ENCODE measurements at places on chromosomes 5 and 9. TPM values are rescaled to one million over a fixed set of nuclear protein-coding genes. Genes with fewer than 3 reads are reported as not detected.

- DNase-seq, result no peak
Observed at GRCh38 chr9:107281184-107281583, 1.9 kb upstream of the RAD23B start.

DNA sequence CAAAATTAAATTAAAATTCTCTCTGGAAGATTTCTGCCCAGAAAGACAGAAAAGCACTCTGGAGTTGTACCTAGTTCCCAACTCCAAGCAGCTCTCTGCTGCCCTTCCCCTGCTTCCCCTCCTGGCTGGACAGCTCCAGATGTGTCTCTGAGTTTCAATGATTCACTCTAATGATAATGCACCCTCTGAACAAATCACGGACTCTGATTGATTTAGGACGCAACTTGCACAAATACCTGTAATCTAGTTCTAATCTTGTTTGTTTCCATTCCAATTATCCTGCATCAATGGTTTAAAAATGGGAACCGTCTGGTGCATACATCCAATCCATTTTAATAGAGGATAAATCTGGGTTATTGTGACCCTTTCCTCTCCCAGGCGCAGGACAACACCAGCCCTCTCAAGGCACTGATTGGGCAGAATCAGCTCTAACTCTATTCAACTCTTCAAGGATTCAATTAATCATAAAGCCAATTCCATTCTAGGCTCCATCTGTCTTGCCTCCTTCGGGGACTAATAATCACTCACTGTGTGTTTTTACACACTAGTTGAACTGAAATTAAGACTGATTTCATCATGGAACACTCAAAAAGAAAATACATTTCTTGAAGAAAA lies 111.2 kb upstream of the LRRTM2 start:
- DNase-seq, result no peak

GRCh38 chr9:1726993-1727759 lies 288.0 kb upstream of the SMARCA2 start:
- no peak for DNase-seq

PLCXD3 gene
- total RNA-seq, result 0.20 TPM

CXCL14 gene
- total RNA-seq, result not detected

DNA sequence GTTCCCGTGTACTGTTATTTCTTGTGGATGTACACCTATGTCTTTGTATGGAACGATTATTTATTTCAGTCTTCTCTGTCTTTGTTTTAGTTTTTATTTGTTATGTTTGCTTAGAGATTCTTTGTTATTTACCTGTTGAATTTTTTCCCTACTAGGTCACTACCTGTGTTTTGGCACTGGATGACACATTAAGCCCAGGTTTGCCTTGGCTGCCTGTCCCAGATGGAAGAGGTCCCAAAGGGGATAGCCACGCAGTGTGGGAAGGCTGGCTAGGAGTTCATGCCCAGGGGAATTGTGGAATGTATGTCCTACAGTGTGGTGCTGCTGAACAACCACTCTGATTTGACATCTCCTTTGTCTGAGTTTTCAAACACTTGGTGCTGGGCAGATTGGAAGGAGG lies 15.6 kb upstream of the SLC36A2 start:
- DNase-seq, result no peak

IGFBPL1 gene
- total RNA-seq, result not detected

- DNase-seq, result peak; percentile 11
Observed at GRCh38 chr9:79447762-79448161, 124.0 kb upstream of the TLE4 start.

DNA sequence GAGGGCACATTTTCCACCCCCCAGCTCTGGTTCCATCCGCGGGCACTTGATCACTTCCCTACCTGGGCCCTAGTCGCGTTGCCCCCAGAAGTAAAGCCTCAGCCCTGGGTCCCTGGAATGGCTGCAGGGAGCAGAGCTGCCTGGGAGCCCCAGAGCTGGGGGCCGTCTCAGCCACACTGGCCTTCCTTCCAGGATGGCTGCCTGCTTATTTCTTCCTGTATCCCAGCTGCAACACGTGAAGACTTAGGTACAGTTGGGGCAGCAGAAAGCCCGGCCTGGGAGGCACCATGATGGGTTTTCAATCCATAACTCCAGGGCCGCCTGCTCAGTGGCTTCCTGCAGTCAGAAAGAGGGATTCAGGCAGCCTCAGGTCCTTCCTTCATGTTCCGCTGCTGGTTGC lies 232.3 kb downstream of the IRX2 start:
- DNase-seq, result no peak

DNA sequence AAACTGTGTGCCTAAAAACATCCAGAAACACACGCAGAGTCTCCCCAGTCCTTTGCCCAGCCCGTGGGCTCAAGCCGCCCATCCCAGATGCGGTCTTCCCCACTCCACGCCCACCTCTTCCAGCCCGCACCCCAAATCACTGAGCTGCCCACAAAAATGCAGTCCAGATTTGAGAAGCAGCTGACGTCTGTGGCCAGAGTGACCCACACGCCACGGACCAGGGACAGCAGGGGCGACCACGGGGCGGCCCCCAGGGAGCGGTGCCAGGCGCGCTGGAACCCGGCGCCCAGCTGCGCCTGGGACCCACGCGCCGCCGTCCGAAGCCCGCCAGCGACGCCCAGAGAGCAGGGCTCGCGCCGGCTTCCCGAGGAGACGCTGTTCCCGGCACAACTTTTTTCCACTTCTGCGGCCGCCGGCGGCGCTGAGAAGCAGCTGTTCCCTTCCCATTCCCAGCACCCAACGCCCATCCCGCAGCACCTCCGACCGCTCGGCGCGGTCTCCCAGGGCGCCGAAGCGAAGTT lies 674 bp downstream of the LHFPL2 start:
- peak; percentile 59 for DNase-seq

PCDHGA8 gene
- total RNA-seq, result 1.6 TPM

DNA sequence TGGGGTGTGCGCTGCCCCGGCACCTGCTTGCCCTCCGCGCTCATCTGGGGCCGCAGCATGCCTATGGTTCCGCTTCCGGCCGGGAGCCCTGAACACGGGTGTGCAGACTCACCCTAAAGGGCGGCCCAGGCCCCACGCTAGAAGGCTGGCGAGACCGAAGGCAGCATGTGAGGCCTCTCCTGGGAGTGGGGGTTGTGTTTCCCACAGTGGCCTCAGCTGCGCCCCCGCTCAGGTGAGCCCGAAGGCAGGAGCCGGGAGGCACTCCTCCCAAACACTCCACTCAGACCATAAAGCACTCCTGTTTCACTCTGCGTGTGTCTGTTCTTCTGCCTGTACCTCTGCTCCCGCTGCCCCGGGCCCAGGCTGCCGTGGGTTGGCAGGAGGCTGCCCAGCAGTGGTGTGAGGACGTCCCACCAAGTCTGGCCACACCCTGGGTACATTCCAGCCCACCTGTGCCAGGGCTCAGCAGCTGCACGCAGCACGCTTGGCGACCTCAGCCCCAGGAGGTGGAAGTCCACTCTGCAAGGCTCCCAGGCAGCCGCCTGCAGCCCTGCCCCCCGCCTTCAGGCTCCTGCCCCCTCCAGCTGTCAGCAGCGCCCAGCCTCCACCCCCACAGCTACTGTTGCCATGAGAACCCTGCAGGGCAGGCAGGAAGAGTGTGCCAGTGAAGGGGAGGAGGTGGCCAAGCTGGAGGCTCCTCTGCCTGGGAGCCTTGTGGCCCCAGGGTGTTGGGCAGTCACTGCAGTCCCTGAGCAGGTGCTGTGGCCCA lies 1.2 kb upstream of the AJM1 start:
- DNase-seq, result peak; percentile 61

ADAMTS16 gene
- 3.4 TPM for total RNA-seq

- DNase-seq, result no peak
Observed at GRCh38 chr5:141567513-141568117, 51.2 kb downstream of the DIAPH1 start.

GRCh38 chr5:81336556-81336955 lies 35.2 kb downstream of the ZCCHC9 start:
- DNase-seq, result no peak

DNAI1 gene
- not detected for total RNA-seq

- DNase-seq, result no peak
Observed at GRCh38 chr5:54969242-54969641, 16.2 kb downstream of the ESM1 start.

DNA sequence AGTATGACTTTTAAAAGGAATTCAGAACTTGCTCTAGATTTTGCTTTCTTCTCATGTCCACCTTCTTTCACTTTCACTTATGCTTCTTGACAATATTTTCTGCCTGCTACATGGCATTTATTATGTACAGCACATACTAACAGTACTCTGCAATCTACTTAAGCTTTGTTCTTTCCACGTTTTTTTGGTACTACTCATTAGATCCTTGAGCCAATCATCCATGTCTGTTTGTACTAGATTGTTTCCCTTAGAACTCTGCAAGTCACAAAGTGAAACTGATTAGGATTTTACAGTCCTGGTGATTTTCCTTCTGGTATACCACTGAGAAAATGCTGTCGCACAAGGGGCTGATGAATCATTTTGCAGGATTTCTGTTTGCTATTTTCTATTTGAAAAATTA lies 78.3 kb downstream of the PARP8 start:
- DNase-seq, result peak; percentile 53

GRXCR2 gene
- total RNA-seq, result not detected

GRCh38 chr5:103915081-103915480 lies 352.5 kb upstream of the NUDT12 start:
- DNase-seq, result no peak

DNA sequence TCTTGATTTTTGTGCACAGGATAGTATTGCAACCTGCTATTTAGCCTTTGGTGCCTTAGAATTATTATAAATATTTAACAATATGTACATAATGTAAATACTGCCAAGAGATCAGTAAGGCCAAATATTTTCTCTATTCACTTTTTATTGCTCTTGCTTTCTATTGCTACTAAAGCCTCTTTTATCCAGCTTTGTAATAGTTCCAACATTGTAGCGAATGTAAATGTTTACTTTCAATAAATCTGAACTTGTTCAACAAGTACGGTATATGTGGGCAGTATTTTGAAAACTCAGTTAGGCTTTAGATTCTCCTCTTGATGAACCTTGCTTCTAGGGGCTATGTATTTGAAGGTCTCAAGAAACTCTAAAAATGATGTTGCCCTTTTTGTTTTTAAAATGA lies 179.8 kb downstream of the PARP8 start:
- DNase-seq, result no peak

DNA sequence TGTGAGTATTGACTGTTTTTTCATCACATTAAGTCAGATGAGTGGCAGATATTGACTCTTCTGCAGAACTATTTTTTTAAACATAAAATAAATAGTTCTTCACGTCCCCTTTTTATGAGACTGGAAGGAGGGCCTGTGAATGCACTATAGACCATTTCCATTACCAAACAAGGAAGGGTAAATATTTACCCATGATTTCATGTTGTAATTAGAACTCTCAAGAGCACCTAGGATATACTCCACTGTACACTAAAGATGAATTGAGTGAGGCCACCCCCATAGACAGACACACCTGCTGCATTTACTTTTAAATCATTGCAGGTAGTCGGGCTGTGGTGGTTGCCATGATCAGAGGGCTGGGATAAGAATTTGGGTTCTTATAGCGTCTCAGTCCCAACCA lies 22.6 kb downstream of the SLC36A1 start:
- no peak for DNase-seq

DNA sequence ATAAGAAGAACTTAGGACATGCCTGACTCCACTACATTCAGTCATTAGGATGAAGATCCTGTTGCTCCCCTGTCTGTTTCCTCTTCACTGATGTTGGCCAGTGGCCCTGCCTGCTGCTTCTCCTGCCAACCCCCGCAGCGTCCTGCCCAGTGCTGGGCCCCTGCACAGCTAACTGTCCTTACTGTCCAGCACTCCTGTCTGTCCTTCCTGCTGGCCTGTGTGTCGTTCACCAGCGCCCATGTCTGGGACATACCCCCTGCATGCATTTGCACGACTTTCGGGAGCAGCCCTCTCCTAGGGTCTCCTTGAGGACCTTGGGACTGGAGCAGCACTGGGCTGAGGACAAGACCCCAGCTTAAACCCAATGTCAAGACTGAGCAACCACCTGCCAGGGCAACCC lies 547.6 kb downstream of the BNC2 start:
- DNase-seq, result no peak

DNA sequence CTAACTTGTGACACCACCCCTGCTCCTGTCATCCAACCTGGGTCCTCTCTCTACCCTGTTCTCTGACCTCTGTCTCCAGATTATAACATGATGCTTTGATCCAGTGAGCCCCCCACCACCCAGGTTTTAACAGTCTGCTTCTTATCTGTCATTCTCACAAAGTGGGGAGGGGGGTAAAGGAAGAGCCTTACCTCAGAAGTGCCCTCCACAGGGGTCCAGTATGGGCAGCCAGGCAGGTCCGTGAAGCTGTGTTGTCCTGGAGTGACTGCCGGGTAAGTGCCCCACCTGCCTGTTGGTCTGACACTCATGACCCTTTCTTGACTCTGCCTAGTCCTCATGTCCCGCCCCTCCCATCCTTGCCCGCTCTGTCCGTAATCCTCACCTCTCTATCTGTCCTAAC lies 3.4 kb downstream of the IL11RA start:
- no peak for DNase-seq

TPPP gene
- 0.98 TPM for total RNA-seq

DNA sequence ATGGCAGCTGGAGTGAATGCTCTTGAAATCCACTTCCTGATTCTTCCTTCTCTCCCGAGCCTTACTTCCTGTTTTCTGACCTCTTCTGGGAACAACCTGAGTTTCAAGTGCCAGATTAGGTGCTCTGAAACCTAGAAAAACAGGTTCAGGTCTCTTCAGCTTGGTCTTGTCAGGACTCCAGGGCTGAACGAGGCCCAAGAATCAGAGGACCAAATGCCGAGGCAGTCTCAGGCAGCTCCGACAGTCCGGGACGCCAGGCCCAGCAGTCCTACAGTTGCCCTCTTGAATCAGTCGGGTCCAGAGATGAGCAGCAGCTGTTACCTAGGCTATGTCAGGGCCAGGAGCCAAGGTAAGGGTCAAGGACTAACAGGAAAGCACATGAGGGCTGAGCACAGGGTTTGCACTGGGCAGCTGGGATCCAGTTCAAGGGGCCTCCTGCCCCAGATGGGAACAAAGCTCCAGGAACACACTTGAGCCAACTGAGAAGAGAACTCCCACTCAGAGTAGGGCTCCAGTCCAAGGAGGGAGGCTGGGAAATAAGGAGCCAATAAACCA lies 38.3 kb upstream of the ADRA1B start:
- DNase-seq, result no peak

GCNT1 gene
- total RNA-seq, result 1.7 TPM

DOK3 gene
- total RNA-seq, result not detected

DNA sequence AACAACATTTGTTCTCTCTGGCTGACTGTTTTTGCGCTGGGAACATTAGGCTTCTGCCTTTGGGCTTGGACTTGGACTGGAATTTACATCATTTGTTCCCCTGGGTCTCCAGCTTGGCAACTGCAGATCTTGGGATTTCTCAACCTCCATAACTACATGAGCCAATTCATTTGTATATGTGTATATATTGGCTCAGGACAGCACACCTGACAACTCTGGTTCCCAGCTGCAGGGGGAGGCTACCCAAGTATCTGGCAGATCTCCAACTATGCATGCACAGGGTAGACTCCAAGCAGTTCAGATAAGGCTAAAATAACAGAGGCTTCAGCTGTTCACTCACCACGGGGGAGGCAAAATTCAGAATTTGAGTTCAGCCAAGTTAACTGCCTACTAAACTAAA lies 31.6 kb upstream of the F2RL1 start:
- DNase-seq, result peak; percentile 45

- no peak for DNase-seq
Observed at GRCh38 chr5:117652036-117652957, 1077.7 kb upstream of the SEMA6A start.

STC2 gene
- total RNA-seq, result 68.5 TPM

- no peak for DNase-seq
Observed at GRCh38 chr5:56317923-56318561, 84.9 kb upstream of the ANKRD55 start.

Measured in RPMI7951 (cell line).